KG1 (cell line): ENCODE measurements at places on chromosomes 6 and 20.

DNA sequence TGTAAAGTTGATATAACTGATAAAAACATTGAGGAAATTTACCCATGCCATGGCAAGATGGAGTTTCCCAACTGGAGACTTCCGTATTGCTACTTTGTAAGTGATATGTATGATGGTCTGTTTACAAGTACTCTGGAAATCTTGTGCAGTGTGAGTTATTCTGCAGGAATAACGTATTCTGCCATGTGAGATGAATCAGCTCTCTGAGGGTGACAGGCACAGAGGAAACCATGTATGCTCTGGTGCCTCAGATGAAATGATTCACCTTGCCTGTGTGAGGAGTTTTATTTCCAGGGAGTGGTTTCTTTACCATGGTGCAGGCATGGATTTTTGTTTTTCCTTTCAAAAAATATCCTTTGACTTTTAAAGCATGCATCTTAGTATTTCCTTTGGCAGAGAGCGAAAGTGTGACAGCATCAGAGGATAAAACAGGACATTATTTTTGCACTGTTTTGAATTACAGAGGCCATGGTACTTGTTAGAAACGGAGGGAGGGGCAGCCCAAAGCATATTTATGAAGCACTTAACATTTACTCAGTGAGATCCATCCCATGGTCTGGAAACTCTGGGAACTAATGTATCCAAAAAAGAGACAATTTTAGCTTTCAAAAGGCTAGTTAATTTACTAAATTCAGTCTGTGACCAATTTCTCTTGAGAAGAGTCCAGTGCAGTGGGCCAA lies 36.0 kb upstream of the MTRF1L start:
- no peak for DNase-seq

GRCh38 chr6:79755967-79756366 lies 124.8 kb downstream of the SH3BGRL2 start:
- no peak for DNase-seq

- no peak for DNase-seq
Measured at GRCh38 chr6:87832025-87832825, 130.2 kb upstream of the AKIRIN2 start.

- no peak for DNase-seq
Measured at GRCh38 chr6:32947552-32948465, 5.1 kb downstream of the HLA-DMA start.

DNA sequence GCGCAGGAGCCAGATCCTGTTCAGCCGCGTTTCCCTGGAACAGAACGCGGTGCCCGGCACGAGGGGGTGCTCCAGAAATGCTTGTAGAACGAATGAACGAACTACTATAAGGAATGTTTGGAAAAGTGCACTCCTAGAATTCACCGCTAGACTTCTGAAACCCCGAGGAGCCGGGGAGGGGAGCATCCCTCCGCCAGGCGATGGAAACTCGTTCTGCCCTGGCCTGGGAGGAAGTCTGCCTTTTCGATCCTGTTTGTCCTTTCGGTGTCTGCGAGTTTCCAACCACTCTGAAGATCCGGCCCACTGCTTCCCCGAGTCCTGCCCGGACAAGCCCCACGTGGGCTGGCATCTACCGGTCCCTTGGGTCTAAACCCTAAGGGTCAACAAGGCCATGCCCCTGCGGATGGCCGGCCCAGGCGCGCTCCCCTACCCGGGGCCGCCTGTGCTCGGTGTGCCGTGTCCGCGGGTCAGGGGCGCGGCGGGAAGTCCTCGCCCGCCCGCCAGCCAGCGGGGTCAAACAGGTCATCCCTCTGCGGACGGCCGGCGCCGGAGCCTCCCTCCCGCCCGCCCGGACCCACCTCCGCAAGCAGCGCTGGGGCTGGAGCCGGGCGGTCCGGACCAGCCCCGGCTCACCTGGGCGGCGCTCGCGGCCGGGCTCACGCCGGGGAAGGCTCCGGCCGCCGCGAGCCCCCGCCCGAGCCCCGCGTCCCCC lies 526 bp downstream of the SULF2 start:
- DNase-seq, result no peak

DNA sequence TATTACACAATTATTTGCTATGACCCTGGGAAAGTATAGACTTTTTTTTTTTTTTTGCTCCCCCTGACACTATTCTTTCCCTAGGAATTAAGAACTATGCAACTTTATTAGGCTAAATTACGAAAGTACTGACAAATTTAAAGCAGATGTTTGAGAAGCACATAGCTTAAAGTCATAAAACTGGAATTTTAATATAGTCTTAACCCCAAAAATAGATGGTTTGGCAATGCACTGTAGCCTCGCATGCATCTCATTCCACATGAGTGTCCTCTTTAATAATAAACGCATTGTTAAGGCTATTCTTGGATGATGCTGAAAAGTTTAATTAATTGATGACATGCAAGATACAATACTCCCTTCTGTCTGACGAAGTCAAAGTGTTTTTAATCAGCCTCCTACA lies 49.3 kb downstream of the TBC1D7 start:
- no peak for DNase-seq

GRCh38 chr20:51510936-51511605 lies 31.4 kb downstream of the NFATC2 start:
- DNase-seq, result no peak

DNA sequence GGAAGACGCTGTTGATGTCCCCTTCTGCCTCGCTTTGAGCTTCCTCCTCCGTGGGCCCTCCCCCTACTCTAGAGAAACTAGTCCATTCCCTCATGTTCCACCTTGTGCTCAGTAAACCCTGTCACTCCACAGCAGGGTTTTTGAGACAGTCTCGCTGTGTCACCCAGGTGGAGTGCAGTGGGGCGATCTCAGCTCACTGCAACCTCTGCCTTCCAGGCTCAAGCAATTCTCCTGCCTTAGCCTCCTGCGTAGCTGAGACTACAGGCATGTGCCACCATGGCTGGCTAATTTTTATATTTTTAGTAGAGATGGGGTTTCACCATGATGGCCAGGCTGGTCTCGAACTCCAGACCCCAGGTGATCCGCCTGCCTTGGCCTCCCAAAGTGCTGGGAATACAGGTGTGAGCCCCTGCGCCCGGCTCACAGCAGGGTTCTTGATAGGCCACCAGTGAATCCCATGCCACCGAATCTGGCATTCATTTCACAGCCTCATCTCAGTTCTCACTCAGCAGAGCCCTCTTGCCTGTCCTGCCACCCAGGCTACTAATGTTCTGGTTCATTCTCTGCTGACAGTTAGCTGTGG lies 36.0 kb downstream of the PANK2 start:
- no peak for DNase-seq

- no peak for DNase-seq
Measured at GRCh38 chr6:124073820-124074587, 270.3 kb downstream of the NKAIN2 start.

- DNase-seq, result no peak
Measured at GRCh38 chr6:42410861-42411260, 40.9 kb downstream of the TRERF1 start.

DNA sequence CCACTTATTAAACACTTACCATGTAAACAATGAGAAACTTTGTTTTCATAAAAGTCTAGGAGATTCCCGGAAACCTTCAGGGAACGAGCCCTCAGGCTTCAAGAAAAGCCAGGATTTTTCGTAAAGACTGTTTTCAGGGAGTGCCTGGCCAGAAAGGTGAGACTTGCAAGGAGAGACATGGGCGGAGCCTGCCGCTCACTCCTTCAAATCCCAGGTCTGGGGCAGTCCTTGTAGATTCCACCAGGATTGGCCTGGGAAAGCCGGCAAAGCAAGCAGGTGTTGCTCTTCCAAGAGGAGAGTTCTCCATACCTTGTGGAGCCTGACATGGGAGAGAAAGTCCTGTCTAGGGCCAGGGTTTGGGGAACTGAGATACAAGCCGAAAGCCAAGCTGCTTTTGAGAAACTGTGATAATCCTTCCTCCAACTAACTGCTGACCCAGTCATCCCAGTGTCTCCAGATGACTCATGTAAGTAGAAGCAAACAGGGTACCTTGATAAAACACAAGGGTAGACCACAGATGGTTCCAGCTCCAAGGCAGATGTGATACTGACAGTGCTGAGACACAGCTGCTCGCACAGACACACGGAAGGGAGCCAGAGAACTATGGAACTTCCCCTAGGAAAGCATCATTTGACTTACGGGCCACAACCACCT lies 69.4 kb upstream of the NAA20 start:
- DNase-seq, result no peak

GRCh38 chr6:148954934-148955333 lies 208.1 kb downstream of the UST start:
- no peak for DNase-seq

GRCh38 chr20:32941155-32941885 lies 62.9 kb downstream of the SUN5 start:
- no peak for DNase-seq

GRCh38 chr20:38302786-38303185 lies 1.2 kb upstream of the BPI start:
- no peak for DNase-seq

DNA sequence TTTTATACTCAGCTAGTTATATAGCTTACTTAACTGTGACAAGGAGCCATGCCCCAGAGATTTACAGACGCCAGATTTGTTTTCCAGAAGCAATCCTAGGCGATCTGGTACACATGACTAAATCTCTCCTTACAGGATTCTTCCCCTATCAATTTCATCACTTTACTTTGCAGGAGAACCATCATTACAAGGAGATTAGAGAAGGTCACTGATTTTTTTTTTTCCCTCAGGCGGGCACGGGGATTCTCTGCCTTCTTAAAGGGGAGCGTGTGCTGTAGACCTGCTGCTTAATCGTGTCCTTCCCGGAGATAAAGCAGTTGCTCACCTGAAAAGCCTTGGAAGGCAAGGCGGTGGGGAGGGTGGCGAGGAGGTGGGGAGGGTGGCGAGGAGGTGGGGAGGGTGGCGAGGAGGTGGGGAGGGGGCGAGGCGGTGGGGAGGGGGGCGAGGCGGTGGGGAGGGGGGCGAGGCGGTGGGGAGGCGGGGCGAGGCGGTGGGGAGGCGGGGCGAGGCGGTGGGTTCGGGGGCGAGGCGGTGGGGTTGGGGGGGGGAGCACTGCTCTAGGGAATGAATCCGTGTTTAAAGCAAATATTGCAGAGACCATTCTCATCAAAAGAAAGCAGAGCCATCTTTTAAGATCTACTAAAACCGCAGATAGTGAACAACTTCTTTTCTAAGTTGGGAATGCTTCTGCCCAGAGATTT lies 14.3 kb upstream of the MRAP2 start:
- no peak for DNase-seq

GRCh38 chr6:28802417-28803336 lies 121.1 kb downstream of the TRIM27 start:
- no peak for DNase-seq
